ENCODE measurements at places on chromosomes 1 and 21. TPM values are rescaled to one million over a fixed set of nuclear protein-coding genes. Genes with fewer than 3 reads are reported as not detected.

The TDRD10 gene
- not detected for total RNA-seq

GRCh38 chr1:201599548-201599947 is 60.6 kb downstream of the NAV1 start:
- no peak for DNase-seq

GRCh38 chr1:41855713-41856112 is 63.0 kb downstream of the HIVEP3 start:
- DNase-seq: no peak

DNA sequence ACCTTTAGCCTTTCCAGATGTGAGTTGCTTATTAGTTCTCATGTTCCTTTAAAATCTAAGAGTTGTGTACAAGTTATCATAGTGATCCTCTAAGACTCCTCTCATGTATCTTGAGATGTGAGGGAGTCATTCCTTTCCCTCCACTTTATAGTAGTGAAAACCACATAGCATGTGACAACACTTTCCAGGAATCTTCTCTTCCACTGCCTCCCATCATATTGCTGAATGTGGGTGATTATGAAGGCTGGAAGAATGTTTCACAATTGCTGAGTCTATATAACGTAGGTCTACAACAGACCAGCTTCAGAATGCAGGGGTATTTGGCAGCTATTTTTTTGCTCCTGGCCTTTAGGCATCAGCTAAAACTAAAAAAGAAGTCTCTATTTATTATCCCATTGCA is 44.7 kb upstream of the LRRC7 start:
- no peak for DNase-seq

DNA sequence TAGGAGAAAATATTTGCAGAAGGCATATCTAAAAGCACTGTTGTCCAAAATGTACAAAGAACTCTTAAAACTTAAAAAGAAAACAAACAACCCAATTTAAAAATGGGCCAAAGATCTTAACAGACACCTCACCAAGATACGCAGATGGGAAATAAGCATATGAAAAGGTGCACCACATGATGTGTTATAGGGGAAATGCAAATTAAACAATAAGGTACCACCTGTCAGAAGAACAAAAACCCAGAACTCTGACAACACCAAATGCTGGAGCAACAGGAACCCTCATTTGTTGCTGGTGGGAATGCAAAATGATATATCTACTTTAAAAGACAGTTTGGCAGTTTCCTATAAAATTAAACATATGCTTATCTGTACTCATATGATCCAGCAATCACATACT is 18.1 kb downstream of the SLC2A5 start:
- DNase-seq: no peak

DNA sequence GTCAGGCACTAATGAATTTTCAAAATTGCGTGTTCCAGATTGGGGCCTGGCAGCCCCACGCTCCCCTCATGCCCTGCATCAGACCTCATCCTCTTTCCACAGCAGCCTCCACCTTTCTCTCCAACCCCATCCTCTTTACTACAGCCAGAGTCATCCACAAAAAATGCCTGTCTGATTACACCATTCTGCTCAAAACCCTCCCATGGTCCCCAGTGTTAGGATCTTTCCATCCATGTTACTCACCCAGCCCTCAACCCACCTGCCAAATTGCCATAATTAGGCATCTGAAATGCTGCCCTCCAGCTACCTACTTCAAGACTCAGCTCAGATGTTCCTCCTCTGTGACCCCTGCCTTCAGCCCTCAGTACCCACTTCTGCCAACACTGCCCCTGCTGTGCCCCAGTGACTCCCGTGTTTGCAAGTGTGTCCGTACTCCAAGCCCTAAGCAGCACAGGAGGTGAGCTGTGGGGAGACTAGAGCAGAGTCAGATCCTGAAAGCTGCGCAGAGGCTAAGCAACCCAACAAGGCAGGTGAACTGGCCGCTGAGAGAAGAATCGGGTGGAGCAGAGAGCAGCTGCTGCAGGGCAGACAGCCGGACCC is 715 bp upstream of the ARTN start:
- DNase-seq: no peak

GRCh38 chr1:223405507-223405906 is 12.3 kb downstream of the CCDC185 start:
- no peak for DNase-seq
